ENCODE measurements at places on chromosomes 3 and 15. TPM values are rescaled to one million over a fixed set of nuclear protein-coding genes. Genes with fewer than 3 reads are reported as not detected.
A peak's percentile ranks its signal among the peaks of the same experiment; 100 is the strongest.

The POLQ gene
- 5.5 TPM for total RNA-seq

The TIMP4 gene
- 17.6 TPM for total RNA-seq

The CCR2 gene
- total RNA-seq: 0.45 TPM

The KBTBD12 gene
- total RNA-seq: 1.5 TPM

The LXN gene
- total RNA-seq: 5.0 TPM

The DAZL gene
- total RNA-seq: 0.09 TPM

GRCh38 chr3:185200639-185201038 is 47.8 kb upstream of the C3orf70 start:
- DNase-seq: no peak

DNA sequence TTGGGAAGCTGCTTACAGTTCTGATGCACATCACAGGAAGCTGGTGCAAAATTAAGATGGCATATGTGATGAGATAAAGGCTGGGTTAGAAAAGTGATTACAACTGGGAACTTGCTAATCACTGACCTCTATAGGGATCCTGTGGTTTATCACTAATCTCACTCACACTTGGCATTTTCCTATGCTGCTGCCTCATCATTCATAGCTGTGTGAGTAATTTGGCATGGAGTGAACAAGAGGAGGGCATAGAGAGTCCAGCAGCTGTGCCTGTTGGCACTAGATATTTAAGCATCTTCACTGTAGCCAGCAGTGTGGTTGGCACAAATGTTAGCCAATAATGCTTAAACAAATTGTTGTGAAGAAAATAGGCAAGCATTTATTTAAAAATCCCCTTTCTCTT is 217.7 kb upstream of the CGNL1 start:
- peak; percentile 34 for DNase-seq

DNA sequence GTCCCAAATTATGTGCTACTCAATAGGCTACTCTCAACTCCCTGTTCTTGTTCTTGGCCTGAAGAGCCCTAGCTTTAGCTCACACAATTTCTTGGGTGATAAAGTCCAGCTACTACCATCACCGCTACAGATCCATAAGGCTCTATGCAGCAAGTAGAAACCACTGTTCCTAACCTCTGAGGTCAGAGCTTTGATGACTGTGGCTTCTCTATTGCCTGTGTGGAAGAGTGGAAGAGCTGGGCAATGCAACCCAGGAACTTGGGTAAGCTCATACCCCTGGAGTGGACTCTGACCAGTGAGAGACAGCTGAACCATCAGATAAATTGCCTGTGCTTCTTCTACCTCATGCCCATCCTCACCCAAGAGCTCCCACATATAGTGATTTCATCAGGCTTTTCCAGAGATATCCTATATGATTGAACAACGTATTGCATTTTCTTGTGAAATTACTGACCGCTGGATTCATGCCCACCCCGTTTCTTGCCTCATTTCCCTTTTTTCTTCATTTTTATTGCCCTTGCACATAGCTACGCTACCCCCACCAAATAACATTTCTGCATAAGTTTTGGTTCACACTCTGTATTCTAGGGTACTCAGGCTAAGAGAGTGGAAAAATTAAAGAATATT is 172.3 kb upstream of the MBNL1 start:
- no peak for DNase-seq

GRCh38 chr3:55790596-55791350 is 303.7 kb upstream of the WNT5A start:
- DNase-seq: no peak

DNA sequence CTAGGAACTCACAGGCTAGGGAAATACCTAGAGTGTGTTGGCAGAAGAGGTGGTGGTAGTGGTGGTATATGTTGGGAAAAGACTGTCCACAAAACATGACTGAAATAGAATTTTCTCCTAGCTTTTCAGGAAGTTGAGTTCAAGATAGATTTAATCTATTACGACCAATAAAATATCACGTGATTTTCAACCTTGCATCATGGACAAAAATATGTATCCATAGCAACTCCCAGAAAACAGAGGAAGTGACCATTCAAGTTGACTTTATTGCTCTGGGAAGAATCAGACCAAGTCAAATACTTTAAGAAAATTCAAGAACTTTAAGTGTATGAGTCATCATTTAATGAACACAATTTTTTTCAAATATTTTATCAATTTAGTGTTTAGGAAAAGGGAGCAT is 347.0 kb upstream of the ZNF385D start:
- no peak for DNase-seq

DNA sequence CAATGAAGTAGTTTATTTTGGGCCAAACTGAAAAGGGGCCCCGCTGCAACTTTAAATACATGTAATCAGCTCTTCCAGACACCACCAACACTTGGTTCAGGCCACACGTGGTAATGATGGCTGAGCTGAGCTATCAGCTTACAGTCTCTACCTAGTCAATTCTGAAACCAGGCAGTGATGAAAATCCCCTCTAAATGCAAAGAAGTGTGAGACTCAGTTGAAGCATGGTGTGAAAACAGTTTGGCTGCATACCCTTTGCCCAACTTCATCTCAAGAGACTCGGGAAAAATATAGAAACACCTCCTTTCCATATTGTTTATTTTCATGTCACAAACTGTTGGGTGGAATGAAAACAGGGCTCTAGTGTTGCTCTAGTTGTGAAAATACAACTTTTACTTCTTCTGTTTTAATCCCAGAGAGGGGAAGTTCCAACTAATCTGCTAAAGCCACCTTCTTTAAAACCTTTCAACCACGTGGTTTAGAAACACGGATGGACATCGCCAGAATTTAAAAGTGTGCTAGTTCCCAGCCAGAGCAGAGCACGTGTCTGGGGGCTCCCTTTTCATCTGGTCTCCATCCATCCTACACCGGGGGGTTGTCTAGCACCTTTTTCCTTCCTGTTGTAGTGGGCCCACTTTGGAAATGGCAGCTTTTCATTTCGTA is 229.1 kb downstream of the EPHB1 start:
- DNase-seq: no peak
